ENCODE measurements at places on chromosomes 11 and 22.

DNA sequence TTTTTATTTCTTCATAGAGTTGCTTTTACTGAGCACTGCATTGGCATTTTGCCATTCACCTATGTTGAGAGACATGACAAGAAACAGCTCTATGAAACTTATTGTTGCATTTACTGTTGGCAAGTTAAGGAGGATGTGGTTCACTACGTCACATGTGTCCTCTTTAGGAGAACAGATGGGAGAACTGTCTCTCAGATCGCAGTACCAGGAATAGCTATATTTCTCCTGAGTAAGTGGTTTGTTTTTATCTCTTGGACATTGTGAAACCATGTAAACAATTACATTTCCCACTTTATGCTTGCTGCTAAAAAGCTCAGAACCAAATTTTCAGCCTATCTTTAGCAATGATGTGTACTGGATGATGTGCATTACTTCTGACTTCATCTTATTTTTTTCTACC lies 34.8 kb upstream of the PSMA1 start:
- DNase-seq: no peak

GRCh38 chr11:104876861-104877431 lies 21.3 kb downstream of the CASP12 start:
- DNase-seq: no peak

DNA sequence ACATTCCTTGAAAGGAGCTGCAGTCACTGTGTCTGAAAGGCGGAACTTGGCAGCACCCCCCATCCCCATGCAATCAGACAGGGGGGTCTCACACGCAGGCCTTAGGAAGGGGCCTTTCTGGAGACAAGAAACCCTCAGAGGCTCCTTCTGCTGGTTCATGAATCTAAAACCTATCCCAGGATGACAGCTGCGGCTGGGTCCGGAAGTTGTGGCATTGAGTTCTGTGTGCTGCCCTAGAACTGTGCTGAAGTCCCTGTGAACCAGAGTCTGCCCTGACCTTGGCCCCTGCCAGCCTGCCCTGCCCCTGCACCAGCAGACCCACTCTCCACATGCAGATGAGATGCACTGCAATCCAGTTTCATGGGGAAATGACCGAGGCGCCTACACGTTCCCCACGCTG lies 268.0 kb downstream of the CTTN start:
- DNase-seq: no peak

DNA sequence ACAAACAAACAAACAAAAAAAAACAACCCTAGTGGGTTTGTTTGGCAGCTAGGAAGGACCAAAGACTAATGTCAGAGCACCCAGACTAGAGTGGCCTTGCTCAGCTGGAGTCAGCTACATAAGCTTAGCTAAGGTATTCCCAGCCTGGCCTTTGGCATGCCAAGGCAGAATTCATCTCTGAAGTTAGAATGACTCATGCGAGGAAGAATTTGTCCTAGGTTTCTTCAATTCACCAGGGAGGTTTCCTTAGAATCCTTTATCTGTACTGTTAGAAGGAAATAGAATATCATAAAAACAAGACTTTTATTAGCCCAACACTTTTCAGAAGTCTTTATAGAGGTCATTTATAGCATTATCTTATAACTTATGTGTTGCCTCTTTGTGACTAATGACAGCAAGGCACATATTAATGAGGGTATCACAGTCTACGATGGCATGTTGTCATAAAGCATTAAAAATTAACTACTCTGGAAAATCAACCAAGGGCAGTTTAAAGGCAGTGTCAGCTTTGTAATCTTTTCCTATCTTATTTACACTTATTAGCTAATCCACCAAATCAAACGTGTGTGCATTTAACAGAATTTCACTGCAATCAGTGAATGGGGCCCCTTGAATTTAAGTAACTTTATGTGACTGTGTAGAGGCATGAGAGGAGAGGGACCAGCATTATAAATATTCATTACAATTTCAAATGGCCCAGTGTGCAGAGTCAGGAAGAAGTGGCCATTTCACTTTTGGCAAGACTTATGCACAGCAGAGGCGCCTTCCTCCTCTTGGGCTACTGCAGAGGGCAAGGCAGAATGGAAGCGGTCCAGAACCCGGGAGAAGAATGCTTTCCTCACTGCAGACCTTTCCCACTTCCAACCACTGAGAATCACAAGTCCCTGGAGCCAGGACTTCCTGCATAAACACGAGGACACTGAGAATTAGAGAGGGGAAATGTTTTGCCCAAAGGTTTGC lies 36.3 kb downstream of the SLC5A1 start:
- peak; percentile 69 for DNase-seq

DNA sequence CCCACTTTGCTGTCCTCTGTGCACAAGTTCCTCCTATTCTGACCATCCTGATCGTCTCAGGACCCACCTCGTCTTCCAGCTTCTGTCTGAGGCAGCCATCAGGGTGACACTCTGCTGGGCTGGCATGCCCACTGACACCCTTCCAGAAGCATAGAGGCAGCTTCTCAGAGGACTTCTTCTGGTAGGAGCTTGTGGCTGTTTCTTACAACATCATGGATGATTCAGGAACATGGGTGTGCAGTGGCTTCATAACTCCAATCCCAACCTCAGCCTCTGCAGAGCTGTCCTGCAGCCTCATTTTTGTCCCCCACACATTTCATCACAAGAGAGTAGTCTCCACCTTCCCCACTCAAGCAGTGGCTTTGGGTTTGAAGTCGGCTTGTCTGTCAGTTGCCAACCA lies 20.9 kb upstream of the CTR9 start:
- DNase-seq: no peak

GRCh38 chr22:49976439-49977175 lies 16.0 kb downstream of the PIM3 start:
- no peak for DNase-seq

DNA sequence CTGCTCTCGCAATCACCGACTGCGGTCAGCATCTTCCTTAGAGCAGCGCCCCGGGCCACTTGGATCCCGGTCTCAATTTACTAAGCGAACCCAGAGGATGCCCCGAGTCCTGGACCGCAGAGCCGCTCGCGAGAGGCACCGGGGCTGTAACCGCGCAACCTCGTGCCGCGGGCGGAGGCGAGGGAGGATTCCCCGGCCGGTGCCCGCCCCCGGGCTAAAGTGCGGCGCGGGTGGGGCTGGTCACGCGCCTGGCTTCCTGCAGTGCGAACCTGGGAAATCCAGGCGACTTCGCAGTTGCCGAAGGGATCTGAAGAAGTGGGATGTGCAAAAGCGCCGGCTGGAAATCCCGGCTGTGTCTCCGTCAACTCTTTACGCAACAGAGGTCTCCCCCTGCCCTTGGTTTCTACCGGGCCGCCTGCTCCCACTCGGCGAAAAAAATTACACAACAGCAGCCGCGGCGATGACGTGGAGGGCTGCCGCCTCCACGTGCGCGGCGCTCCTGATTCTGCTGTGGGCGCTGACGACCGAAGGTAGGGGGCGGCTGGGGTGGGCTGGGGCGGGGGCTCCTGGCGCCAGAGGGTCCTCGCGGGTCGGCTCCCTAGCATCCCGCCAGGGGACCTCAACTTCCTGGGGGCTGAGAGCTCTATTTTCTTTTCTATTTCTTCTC lies at the start of gene NCR3LG1:
NCR3LG1 (plus strand) TSS at position 291 of the 667 bp plus-strand sequence; CDS start at position 461, 170 bp downstream.
- DNase-seq: peak; percentile 78

DNA sequence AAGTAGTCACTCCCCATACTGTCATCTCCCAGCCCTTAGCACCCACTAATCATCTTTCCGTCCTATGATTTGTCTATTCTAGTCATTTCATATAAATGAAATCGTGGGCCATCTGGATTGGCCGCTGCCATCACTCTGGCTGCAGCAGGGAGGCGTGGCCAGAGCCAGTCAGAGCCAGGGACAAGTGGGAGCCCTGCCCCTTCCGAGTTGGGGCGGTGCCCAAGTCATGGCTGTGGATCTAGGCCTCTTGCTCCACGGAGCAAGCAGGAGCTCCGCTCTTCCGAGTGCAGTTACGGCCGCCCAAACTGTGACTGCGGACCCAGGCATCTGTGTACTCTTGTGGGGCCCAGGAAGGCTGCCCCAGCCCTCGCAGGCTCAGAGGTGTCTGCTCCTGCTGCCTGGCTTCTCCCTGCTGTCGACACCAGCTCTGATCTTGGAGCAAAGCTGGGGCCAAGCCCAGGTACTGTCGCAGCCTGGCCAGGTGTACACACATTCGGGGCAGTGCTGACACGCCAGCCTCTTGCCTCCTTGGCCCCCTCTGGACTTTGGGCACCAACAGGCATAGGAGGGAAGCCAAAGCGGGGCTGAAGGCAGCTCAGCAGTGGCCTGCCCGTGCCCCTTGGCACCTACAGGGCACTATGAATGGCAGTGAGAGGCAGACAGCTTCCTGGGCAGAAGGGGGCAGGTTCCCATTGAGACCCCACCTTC lies 8.4 kb downstream of the MRPL48 start:
- DNase-seq: peak; percentile 74

DNA sequence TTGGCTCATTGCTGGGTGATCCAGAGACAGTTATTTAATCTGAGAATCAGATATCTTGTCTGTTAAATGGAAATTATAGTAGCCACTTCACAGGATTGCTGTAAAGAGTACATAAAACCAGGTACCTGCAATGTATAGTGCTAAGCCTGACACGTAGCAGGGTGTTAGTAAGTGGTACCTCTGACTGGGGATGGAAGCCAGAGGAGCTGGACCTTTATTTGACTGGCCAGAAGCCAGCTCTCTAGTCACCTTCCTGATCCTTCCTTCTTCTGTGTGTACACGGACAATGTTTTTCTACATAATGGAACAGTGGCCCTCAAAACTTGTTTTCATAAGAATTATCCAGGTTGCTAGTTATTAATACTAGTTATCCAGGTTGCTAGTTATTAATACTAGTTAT lies 25.5 kb upstream of the EHF start:
- no peak for DNase-seq

- no peak for DNase-seq
Measured at GRCh38 chr11:126782810-126783209, 217.8 kb downstream of the KIRREL3 start.

- no peak for DNase-seq
Measured at GRCh38 chr11:113261709-113262475, 52.5 kb upstream of the TTC12 start.

GRCh38 chr22:22941831-22942510 lies 54.4 kb downstream of the IGLL5 start:
- peak; percentile 34 for DNase-seq

DNA sequence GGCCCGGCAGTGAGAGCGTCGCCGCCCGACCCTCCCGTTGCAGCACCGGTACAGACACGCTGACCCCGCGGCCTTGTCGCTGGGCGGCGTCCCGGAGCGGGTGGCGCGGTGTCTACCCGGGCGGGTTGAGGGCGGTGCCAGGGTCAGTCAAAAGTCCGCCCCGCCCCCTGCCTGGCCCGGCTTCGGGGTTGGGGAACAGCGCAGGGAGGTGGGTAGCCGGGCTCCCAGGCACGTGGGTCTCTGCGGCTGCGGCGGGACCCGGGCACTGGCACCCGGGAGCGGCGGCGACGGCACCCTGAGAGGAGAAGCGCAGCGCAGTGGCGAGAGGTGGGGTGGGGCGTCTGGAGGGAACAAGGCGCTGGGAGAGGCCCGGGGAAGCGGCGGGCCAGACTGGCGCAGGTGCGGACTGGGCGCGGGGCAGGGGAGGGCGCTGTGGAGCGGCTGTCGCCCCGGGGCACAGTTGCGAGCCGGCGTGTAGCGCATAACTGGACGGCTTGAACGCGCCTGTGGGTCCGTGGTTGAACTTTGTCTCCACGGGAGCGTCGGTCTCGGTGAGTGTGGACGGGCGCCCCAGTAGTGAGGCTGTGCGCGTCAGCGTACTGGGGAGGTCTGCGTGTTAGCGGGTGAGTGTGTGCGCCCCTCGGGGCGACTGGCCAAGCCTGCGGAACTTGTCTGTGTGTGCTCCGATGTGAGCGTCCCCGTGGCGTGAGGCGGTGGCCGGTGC lies at the start of gene P2RY2:
P2RY2 (plus strand) TSS at position 176 of the 724 bp plus-strand sequence. CDS start 15,879 bp downstream, outside the sequence.
- DNase-seq: peak; percentile 94

- peak; percentile 32 for DNase-seq
Measured at GRCh38 chr11:81857386-81857785, 876.3 kb downstream of the FAM181B start.

- DNase-seq: no peak
Measured at GRCh38 chr22:21029486-21030025, 2.8 kb downstream of the SLC7A4 start.

GRCh38 chr11:75925785-75926164 lies 110.8 kb downstream of the UVRAG start:
- no peak for DNase-seq

DNA sequence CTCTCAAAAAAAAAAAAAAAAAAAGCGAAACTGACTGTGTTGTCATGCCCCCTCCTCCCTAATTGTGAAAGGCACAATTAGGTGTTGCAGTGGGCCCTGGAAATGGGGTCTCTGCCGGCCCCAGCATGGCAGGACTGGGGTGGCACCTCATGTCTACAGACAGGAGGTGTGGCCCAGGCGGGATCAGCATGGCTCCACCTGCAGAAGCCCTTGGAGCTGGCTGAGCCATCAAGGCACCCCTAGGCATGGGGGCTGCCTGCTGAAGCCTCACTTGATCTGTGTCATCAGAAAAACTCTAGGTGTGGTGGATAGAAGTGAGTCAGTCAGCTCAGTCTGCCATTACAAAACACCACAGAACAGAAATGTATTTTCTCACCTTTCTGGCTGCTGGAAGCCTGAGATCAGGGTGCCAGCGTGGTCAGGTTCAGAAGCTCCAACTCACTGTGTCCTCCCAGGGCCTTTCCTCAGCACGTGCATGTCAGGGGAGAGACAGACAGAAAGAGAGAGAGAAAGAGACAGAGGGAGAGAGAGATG lies 10.1 kb upstream of the B4GALNT4 start:
- no peak for DNase-seq

GRCh38 chr11:119369132-119369925 lies 12.2 kb downstream of the USP2 start:
- no peak for DNase-seq

DNA sequence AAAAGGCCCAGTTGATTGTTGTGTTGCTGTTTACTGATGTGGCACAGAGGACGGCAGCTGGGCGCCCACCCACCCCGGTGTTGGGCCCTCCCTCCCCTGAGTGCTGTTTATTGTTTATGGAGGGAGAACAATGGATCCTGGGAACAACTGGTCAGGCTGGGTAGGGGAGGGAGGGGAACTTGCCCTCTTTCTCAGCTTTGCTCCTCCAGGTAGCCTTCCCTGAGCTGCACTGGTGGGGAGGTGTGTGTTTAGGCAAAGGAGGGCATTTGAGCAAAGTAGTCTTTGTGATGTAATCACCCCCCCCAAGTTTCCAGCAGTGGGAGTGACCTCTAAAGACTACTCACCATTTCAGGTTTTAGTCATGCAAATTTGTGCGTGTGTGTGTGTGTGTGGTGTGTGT lies 1035.3 kb downstream of the NTM start:
- peak; percentile 65 for DNase-seq

DNA sequence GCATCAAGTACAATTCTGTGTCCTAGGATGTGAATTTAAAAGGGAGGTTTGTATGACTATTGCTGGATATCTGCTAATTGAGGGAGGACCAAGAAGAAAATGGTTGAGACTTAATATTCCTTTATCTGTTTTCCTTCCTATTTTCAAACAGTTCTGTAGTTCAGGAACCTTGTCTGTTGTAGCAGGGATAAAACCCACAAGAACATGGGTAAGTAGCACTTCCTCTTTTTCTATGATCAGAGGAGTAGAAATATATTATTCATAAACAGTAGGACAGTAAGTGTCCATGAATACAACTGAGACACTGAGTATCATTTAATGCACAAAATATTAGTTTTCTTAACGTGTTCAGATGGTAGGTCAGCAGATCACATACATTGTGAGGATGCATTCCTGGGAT lies 7.6 kb downstream of the MS4A3 start:
- no peak for DNase-seq

GRCh38 chr11:84963240-84963639 lies 663.9 kb downstream of the DLG2 start:
- no peak for DNase-seq

- peak; percentile 98 for DNase-seq
Measured at GRCh38 chr11:58927393-58928106, 11.7 kb upstream of the GLYATL1 start.

GRCh38 chr11:10438458-10438857 lies 16.6 kb upstream of the AMPD3 start:
- peak; percentile 37 for DNase-seq

GRCh38 chr11:67354075-67355022 lies 1.0 kb upstream of the POLD4 start:
- peak; percentile 86 for DNase-seq
